NAMALWA (cell line): ENCODE measurements at places on chromosomes 2 and 18.
A peak's percentile ranks its signal among the peaks of the same experiment; 100 is the strongest.

- DNase-seq = peak; percentile 78
Measured at GRCh38 chr18:5868218-5868854, 27.0 kb downstream of the TMEM200C start.

- no peak for DNase-seq
Measured at GRCh38 chr18:60277855-60278480, 94.6 kb downstream of the MC4R start.

DNA sequence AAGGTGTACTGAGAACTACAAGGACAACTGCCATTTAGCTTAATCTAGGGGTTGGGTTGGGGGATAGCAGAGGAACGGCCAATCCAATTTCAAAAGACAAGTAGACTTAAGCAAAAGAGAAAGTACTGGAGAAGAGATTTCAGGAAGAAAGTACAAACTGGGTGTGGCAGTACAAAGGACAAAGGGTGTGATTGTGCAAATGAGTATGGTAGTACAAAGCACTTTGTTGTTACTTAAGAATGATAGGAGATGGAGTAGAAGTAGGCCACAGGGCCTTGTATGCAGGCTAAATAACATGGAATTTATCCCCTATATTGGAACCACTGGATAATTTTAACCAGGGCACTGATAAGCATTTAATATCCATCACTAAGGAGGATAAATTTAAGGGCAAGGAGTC is 4.7 kb upstream of the ORC2 start:
- DNase-seq = no peak

- DNase-seq = peak; percentile 70
Measured at GRCh38 chr2:32591669-32592463, 36.0 kb upstream of the TTC27 start.

DNA sequence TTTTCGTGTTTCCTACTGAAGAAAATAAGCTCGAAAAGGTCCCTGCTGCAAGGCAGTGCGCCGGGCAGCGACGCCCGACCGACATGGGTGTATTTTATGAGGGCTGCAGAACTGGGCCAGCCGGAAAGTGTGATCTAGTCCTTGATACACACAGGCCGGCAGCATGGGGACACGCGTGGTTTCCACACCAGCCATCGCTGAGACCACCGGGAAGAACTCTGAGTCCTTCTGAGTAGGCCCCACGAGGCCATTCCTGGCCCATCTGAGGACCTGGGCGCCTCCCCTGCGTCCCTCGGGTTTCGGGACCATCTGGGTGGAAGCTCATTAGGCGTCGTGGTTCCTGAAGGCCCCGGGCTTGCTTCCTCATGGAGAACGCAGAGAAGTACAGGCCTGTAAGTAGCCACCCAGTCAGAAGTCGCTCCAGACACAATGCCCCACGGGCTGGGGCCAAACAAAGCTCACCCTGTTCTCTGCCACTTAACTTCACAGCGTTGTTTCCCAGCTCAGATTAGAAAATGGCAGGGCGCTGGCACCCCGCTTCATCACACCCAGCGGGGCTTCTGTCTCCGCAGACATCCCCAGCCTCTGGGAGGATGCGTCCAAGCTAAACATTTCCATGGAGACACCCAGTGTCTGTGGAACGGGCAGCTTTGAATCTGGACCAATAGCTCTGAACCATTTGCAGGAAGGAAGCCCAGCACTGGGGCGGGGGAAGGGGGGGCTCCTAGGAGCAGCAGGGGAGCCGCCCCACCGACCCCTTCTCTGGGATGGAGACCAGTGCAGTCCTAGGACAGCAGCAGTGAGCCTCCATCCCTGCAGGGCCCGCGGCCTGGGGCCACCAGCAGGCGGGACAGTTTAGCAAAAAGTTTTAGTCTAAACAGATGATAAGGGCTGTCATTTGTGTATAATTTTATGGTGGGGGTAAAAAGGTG is 2.4 kb downstream of the NFATC1 start:
- no peak for DNase-seq
